ENCODE measurements at places on chromosomes 13 and 19.

DNA sequence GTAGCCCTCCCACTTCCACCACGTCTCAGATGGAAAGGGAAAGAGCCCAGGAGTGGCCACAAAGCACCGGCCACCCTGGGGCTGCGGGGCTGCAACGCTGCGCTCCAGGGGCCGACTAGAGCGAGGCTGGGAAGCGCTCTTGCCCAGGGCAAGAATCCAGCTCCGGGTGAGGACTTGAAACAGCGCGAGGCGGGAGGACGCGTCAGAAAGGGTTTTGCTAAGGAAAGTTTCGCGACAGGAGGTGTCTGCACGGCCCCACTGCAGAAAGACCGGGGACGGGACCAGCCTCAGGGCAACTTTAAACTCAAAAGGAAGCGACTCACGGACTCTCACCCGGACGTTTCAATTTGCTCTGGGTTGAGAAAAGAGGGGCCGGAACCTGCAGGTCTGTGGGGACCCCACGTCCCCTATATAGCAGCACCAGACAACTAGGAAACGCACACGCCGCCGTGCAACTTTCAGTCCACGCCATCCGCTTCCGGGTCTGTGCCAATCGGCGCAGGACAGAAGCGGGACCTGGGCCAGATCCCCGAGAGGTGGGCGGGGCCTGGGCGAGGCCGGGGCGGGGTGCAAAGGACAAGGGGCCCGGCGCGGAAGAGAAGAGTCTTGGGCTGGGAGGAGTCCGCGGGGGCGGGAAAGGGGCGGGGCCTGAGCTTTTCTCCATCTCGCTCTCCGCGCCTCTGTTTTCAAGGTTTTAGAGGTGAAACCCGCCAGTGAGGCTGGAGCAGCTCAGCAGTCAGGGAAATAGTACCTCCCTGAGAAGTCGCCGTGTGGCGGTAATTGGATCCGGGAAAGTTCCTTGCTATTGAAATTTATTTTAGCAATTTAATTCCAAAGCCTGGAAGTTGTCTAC, at the start of gene ZNF816:
ZNF816 (minus strand) TSS at position 488 of the 853 bp plus-strand sequence. CDS start 6,792 bp downstream, outside the sequence.
- peak within 1 kb of the TSS; percentile 84 for H3K27ac ChIP-seq
- peak; percentile 96 for DNase-seq
- no peaks in the 10 kb centered on the region for H3K27me3 ChIP-seq
- peaks cover 24% of the 10 kb centered on the region for H3K4me1 ChIP-seq
- H3K36me3 ChIP-seq, result peaks cover 14% of the 10 kb centered on the region

DNA sequence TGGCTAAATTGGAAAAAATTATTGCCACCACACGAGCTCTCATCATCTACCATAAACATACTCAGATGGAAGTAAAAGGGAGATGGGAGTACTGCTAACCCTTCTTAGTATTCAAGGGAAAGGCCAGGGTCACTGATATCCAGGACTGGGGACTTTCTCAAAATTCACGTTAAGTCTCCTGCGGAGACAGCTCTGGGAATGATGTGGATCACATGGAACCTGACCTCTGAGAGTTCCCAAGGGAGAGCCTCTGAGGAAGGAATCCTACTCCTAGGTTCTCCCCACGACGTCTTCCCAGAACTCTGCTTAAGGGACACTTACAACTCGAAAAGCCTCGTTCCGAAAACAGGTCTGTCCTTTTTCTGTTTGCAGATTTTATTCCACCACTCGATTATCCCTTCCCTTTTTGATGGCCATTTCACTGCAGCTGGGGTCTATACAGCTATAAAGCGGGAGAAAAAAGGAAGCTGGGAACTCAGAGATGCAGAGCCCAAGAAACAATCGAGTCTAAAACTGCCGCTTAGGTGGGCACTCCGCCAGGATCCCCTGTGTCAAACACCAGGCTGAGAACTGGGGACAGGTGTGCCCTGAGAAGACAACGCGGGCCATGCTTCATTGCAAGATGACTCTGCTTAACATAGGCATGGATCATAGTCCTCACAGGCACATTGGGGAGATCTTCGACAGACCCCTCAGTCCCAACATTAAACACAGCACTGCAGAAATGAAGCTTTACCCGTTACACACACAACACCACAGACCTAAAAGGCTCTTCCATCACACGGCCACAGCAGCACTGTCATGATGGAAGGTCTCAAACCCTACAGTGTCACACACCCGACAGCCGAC, 823 bp upstream of the ZNF567 start:
- peaks cover 44% of the 10 kb centered on the region for H3K36me3 ChIP-seq
- H3K4me3 ChIP-seq, result peak overlapping the region; percentile 99
- peak overlapping the region; percentile 99 for H3K27ac ChIP-seq
- H3K4me1 ChIP-seq, result peaks cover 39% of the 10 kb centered on the region

- H3K27ac ChIP-seq, result no peak overlapping the region
- H3K4me1 ChIP-seq, result peaks cover 8% of the 10 kb centered on the region
- no peak overlapping the region for H3K4me3 ChIP-seq
- DNase-seq, result no peak
These were observed 52.2 kb downstream of the PEPD start for GRCh38 chr19:33469171-33470039.

- peaks cover 12% of the 10 kb centered on the region for H3K27me3 ChIP-seq
- H3K4me3 ChIP-seq, result no peak overlapping the region
- H3K36me3 ChIP-seq, result no peaks in the 10 kb centered on the region
- no peak overlapping the region for H3K27ac ChIP-seq
- no peak for DNase-seq
These were observed 26.0 kb downstream of the SHISA2 start for GRCh38 chr13:26025771-26026170.

- H3K36me3 ChIP-seq, result peaks cover 3% of the 10 kb centered on the region
- DNase-seq, result no peak
- no peak overlapping the region for H3K4me3 ChIP-seq
- H3K27ac ChIP-seq, result no peak overlapping the region
- H3K4me1 ChIP-seq, result peaks cover under 1% of the 10 kb centered on the region
- no peaks in the 10 kb centered on the region for H3K27me3 ChIP-seq
These were observed 66.5 kb downstream of the MLLT1 start for GRCh38 chr19:6213266-6213595.

GRCh38 chr19:28730791-28731512, 482.0 kb downstream of the UQCRFS1 start:
- no peak overlapping the region for H3K4me3 ChIP-seq
- peaks cover 37% of the 10 kb centered on the region for H3K27me3 ChIP-seq
- DNase-seq, result no peak
- no peak overlapping the region for H3K27ac ChIP-seq
- H3K4me1 ChIP-seq, result no peaks in the 10 kb centered on the region
- H3K36me3 ChIP-seq, result no peaks in the 10 kb centered on the region

DNA sequence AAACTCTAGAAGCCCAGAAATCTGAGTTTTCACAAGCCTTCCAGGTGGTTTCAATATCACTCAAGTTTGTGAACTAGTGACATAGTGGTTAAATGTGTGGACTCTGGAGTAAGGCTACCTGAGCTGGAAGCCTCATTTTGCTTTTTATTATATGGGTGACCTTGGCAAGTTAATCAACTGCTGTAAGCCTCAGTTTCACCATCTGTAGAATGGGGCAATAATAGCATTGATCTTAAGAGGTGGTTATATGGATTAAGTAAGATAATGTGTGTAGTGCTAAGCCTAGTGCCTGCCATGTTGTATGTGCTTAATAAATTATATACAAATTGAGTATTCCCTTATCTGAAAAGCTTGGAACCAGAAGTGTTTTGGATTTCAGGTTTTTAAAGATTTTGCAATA, 65.5 kb upstream of the SIAH3 start:
- no peaks in the 10 kb centered on the region for H3K36me3 ChIP-seq
- no peak for DNase-seq

GRCh38 chr19:40662925-40663694, 27.3 kb downstream of the NUMBL start:
- DNase-seq, result peak; percentile 87
- peak overlapping the region; percentile 85 for H3K27ac ChIP-seq
- peaks cover 14% of the 10 kb centered on the region for H3K4me1 ChIP-seq
- H3K27me3 ChIP-seq, result peaks cover 10% of the 10 kb centered on the region
- H3K4me3 ChIP-seq, result peak overlapping the region; percentile 82

- peaks cover 16% of the 10 kb centered on the region for H3K4me1 ChIP-seq
- no peak overlapping the region for H3K27ac ChIP-seq
- H3K27me3 ChIP-seq, result no peaks in the 10 kb centered on the region
- peak; percentile 42 for DNase-seq
These were observed 1.9 kb upstream of the LMTK3 start for GRCh38 chr19:48513289-48514122.

GRCh38 chr13:60427285-60427684, 30.3 kb downstream of the TDRD3 start:
- no peak for DNase-seq

- H3K27ac ChIP-seq, result no peak overlapping the region
- no peaks in the 10 kb centered on the region for H3K36me3 ChIP-seq
- no peak for DNase-seq
- peaks cover 11% of the 10 kb centered on the region for H3K27me3 ChIP-seq
These were observed 127.9 kb upstream of the SOX1 start for GRCh38 chr13:111938741-111939665.

DNA sequence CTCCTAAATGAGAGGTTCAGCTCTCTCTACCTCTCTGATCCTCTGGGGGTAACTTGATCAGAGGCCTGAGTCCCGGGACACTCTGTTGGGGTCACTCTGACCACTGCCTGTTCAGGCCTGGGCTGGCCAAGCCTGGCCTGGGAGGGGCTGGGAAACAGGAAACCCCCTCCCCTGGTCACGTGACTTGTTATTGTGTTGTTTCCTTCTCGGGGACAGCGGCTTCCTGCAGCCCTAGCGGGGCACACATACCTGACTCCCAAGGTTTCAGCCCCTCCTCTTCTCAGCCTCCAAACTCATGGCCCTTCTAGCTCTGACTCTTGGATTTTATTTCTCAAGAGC, at the start of gene USHBP1:
USHBP1 (minus strand) TSS at position 105 of the 339 bp plus-strand sequence. CDS start 446 bp downstream, outside the sequence.
- no peak within 1 kb of the TSS for H3K4me3 ChIP-seq
- H3K4me1 ChIP-seq, result peaks cover 20% of the 10 kb centered on the region
- peaks cover 16% of the 10 kb centered on the region for H3K36me3 ChIP-seq

- H3K27me3 ChIP-seq, result peaks cover 77% of the 10 kb centered on the region
- no peaks in the 10 kb centered on the region for H3K36me3 ChIP-seq
- no peak overlapping the region for H3K27ac ChIP-seq
- no peaks in the 10 kb centered on the region for H3K4me1 ChIP-seq
- no peak overlapping the region for H3K4me3 ChIP-seq
These were observed 2.3 kb upstream of the DOCK6 start for GRCh38 chr19:11264452-11265176.

DNA sequence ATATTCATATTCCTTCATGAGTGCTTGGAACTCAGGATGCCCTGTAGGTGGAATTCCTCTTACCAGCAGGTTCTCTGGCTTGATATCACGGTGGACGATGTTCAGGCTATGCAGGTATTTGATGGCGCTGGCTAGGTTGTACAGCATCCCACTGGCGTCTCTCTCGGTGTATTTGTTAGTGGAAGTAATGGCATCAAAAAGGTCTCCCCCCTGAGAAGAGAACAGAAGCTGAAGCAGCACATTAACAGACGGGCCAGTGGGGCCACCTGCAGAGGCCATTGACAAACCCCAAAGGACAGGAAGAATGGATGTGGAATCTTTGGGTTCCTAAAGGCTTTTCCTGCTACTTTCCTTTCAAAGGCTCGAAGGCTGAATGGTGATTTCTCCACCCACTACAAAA, 308.5 kb downstream of the DCLK1 start:
- H3K4me3 ChIP-seq, result no peak overlapping the region
- H3K27me3 ChIP-seq, result no peaks in the 10 kb centered on the region
- DNase-seq, result no peak
- H3K36me3 ChIP-seq, result no peaks in the 10 kb centered on the region
- no peaks in the 10 kb centered on the region for H3K4me1 ChIP-seq
- no peak overlapping the region for H3K27ac ChIP-seq

DNA sequence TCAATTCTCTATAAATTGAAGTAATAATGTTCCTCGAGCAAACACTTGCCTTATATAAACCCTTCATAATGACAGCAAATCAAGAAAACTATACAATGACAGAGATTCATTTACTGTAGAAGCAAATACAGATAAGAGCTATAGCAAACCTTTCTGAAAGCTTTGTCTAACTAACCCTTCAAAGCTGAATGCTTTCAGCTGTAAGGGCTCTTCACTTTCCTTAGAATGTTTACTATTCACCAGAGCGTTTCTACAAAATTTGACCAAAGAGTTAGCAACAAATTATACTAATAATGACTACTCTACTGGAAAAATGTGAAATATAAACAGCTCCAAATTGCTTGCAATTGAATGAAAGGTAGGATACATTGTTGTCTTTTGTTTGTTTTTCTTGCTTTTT, 218.1 kb downstream of the SLITRK5 start:
- no peak for DNase-seq
- no peak overlapping the region for H3K27ac ChIP-seq
- H3K4me3 ChIP-seq, result no peak overlapping the region

DNA sequence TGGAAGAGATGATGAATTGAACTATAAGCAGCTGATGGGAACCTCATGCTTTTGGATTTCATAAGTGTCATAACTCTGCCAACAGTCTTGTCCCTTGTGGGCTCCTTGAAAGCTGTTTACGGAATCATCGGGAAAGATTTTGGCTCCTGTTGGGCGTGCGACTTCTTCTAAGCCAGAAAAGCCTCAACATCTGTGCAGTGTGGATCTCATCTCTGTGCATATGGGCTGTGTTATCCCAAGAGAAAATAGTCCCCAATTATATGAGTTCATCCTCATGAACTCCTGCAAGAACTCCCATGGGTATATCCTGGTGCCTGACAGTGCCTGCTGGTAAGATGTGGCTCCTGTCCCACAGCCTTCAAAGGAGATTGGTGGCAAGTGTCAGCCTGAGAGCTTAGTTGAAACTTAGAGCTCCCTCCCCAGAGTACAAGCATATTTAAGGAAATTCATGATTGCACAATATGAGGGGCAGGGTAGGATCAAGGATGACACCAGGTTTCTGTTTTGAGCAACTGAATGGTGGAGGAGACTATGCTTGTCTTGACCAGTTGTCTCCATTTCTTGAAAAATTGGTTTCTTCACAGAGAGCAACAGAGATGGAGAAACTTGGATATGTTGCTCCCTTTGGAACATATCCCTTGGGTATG, 243.5 kb downstream of the ITGBL1 start:
- no peaks in the 10 kb centered on the region for H3K27me3 ChIP-seq
- H3K36me3 ChIP-seq, result no peaks in the 10 kb centered on the region

GRCh38 chr19:31226151-31226935, 122.9 kb downstream of the TSHZ3 start:
- H3K36me3 ChIP-seq, result no peaks in the 10 kb centered on the region
- no peaks in the 10 kb centered on the region for H3K4me1 ChIP-seq
- H3K27me3 ChIP-seq, result peaks cover 11% of the 10 kb centered on the region
- DNase-seq, result no peak
- H3K27ac ChIP-seq, result no peak overlapping the region

DNA sequence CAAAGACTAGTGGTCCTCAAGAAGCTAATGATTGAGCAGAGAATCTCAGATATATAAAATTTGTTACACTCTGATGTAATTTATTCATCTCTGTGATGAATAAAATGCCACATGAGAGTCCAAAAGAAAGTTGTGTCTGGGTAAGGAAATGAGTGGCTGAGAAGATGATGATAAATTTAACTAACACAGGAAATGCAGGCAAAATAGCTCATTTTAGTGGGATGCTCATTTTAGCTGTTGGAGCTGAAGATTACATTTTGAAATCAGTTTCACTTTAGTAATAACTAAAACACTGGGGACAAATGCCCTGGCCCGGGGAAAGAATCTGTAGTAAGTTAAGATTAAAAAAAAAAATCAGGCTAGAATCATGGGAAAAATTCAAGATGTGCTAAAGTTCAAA, 35.2 kb downstream of the SPRY2 start:
- no peaks in the 10 kb centered on the region for H3K27me3 ChIP-seq
- H3K36me3 ChIP-seq, result no peaks in the 10 kb centered on the region
- H3K4me1 ChIP-seq, result no peaks in the 10 kb centered on the region
- H3K27ac ChIP-seq, result no peak overlapping the region
